ENCODE measurements at places on chromosomes 1 and 21.

DNA sequence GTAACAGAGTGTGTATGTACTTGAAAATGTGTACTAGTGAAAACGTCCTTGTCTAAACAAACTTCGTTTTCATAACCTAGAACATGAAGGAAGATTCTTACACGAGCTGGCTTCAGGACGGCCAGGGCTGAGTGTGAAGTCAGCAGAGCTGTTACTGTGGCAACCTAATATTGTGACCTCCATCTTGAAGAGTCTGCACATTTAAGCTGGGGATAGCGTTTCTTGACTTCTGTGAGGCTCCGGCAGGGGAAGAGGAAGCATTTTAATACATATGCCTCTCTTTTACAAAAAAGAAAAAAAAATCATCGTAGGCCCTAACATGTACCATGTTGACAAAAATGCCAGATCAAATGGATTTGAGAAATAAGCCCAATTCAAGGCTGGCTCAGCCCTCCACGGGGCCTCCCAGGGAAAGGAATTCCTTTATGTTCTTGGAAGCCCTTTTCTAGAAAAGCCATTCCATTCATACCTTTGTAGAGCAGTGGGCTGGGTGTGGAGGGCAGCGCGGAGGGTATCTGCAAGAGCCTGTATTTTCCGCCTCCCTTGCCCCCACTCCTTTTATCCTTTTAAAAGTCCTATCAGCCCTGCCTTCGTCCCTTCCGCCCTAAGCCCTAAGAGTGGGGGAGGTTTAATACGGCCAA is 51.1 kb downstream of the SIM2 start:
- no peak for DNase-seq

DNA sequence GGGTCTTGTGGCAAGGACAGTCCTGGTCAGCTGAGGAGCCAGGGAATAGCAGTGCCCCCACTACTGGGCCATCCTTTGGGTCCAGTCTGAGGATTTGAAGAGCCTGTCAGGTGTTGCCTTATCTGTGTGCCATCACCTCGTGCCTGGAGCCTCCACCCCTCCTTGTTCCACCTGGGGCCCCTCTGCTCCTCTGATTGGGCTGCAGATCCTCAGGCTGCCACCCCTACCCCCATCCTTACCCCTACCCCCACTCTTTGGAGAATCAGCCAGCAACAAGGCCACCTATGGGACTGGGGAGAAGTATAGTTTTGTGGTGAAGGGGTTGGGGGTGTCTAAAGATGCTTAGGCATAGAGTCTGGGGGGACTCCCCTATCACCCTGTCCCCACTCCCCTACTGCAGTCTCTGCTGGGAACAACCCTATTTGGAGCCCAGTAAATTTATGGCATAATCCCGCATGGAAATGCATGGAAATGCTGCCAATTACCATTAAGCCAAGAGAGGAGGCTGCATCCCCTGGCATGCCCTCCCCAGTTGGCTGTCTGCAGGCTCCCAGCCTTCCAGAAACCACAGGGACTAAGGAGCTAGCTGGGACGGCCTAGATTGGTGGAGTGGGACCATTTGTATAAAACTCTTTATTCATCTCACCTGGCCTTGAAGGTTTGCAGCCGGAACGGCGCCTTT is 142.7 kb upstream of the CSF3R start:
- DNase-seq: no peak

DNA sequence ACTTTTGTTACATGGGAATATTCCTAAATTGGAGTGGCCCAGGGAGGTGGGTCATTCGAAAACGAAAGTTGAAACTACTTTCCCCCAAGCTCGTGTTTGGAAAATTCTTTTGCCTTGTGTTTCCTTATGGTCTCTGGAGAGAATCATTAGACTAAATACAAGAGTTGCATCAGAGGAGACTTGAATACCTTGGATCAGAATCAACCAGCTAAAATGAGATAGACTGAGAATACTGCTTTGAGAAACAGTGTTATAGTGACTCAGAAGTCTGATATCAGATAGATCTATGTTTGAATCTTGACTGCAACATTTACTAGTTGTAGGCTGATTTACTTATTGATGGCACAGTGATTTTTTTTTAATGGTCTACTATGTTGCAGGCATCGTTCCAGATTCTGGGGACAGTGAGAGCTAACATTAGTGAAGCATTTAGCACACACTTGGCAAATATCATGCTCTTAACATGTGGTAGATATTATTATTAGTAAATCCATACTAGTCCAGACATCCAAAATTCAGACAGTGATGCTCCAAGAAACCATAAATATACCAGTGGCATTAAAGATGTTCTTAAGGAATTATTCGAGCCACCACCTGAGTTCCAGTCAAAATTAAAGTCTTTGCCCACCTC is 12.9 kb upstream of the ACTN2 start:
- peak; percentile 29 for DNase-seq

DNA sequence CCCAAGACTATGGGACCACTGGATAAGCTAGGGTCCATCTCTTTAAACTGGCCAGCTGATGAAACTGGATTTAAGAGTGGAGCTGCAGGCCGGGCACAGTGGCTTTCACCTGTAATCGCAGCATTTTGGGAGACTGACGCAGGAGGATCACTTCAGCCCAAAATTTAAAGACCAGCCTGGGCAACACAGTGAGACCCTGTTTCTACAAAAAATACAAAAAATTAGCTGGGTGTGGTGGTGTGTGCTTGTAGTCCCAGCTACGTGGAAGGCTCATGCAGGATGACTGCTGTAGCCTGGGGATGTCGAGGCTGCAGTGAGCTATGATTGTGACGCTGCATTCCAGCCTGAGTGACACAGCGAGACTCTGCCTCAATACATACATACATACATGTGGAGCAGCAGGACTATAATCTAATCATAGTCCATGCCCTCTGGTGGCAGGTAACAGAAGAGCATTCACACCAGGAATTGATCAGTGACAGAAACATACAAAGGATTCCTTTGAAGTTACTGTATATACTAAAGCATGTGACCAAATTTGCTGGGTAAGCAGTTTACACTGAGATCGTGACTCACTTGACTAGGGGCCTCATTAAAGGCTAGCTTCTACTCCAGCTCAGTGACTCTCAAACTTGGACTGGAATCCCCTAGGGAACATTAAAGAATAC is 101.5 kb upstream of the SLFNL1 start:
- DNase-seq: peak; percentile 68

GRCh38 chr1:2188336-2188735 is 6.2 kb downstream of the FAAP20 start:
- no peak for DNase-seq

GRCh38 chr1:89563957-89564604 is 39.5 kb downstream of the LRRC8B start:
- no peak for DNase-seq

DNA sequence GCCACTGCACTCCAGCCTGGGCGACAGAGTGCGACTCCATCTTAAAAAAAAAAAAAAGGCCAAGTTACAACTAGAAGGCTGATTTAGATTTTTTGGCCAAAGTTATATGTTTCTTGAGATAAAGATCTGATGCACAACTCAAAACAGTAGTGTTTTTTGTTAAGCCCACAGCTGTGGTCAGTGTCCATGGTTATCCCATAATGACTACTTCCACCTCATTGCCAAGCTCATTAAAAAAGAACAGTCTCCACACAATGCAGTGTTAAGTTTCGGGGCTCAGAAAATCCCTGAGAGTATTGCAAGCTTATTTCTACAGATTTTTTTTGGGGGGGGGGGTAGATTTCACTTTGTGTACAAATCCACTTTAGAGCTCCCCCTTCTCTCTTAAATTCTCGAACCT is 120.5 kb downstream of the RUNX1 start:
- DNase-seq: no peak

- no peak for DNase-seq
Observed at GRCh38 chr1:113247355-113247754, 143.0 kb upstream of the MAGI3 start.

DNA sequence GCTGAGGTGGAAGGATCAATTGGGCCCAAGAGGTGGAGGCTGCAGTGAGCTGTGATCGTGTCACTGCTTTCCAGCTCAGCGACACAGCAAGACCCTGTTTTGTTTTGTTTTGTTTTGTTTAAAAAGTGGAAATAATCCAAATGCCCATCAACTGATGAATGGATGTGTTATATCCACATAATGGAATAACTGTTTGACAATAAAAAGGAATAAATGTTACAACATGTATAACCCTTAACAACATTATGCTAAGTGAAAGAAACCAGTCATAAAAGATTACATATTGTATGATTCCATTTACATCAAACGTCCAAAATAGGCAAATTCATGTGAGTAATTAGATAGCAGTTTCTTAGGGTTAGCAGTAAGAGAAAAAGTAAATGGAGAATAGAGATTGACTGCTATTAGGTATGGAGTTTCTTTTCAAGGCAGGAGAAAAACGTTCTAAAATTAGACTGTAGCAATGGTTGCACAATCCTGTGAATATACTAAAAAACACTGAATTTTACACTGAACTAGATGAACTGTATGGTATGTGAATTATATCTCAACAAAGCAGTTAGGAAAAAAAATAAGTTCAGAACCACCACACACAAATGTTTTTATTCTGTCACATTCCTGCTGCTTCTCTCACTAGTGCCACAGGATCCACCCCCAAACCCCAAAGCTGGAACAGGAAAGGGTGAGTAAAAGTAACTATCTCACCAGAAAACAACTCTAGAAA is 15.7 kb downstream of the FOXJ3 start:
- no peak for DNase-seq

DNA sequence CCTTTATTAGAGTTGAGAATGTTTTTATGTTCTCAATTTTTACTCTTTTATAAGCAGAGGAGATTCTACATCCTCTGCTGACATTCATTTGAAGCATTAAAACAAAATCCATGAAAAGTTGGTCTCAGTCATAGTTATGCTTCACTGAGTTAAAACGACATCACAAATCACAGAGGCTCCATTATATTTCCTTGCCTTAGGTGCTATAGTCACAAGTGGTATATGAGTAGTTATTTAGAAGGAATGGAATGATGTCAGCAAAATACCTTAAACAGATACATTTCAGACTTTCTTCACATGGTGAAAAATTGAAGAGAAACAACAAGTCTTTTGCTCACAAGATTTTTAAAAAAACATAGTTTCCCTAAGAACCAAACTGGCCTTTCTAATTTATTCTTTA is 11.7 kb upstream of the METTL13 start:
- no peak for DNase-seq

DNA sequence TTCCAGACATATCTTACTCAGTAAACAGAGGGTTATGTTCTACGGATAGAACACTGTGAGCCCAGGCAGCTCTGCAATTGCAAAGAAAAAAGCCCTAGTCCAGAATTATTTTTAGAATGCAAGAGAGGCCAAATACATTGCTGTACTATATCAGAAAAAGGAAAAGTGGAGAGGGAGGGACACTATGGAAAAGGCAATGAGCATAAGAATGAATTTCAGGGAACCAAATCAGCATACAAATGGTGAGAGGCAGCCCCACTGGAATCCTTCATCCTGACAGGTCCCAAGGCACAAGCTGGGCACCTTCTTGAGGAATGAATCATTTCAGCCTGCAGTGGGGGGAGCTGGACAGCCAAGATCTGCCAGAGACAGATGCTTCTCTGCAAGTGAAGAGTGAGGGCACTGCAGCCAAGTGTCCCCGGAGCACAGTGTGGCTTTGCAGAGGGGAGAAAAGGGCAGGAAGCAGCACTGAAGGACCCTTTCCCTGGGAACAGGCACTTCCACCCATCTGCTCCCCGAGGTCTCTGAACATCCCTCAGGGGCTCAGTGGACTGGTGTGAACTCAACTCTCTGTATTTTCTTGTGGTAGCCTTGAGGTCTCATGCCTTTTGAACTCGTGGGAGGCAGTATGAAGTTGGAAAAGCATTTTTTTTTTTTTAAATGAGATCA is 115.6 kb downstream of the XCL2 start:
- DNase-seq: no peak

DNA sequence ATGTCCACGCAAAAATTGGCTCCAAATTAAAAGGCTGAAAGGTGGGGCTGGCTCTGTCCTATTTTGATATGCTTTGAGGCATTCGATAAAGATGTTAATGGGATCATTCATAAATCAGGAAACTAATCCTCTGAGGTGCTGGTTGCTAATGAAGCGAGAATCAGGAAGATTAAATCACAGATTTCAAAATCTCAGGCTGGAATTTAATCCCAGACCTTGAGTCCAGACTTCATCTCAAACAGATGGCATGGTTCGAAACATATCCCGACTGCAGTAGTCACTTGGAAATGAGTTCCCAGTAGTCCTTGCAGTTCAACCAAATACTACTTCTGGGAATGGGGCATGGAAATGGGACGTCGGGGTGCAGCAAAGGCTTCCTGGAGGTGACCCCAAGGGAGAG is 4.5 kb upstream of the KLF17 start:
- no peak for DNase-seq

DNA sequence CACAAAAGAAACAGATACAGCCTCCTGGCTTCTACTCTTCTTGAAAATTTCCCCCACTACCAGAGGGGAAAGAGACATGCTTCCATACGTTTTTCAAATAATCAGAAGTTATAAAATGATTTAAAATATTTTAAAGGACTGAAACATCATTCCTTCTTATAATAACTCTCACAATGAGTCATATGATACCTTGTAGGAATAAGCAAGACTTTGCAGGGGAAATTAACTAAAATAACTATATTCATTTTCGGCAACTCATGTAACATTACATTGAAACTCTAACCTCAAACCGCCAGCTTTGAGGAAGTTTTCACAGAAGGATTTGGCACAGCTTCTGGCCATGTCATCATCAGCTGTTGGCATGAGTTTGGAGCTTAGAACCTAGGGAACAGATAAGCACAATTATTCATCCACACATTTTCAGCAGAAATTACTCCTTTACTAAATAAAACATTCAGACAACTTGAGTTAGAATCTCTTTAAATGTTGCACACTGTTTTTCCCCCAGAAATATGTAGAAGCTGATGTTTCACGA is 85.9 kb downstream of the USP24 start:
- DNase-seq: peak; percentile 14

- DNase-seq: no peak
Observed at GRCh38 chr1:82273816-82274215, 473.1 kb downstream of the ADGRL2 start.

- DNase-seq: no peak
Observed at GRCh38 chr1:69256036-69256435, 311.7 kb upstream of the LRRC7 start.

GRCh38 chr1:147822292-147822691 is 61.9 kb upstream of the GJA5 start:
- DNase-seq: no peak

- DNase-seq: peak; percentile 96
Observed at GRCh38 chr1:94755675-94756074, 64.5 kb upstream of the SLC44A3 start.

GRCh38 chr21:27840262-27840661 is 873.4 kb upstream of the ADAMTS5 start:
- no peak for DNase-seq

- no peak for DNase-seq
Observed at GRCh38 chr1:66556161-66556611, 22.2 kb downstream of the SGIP1 start.

DNA sequence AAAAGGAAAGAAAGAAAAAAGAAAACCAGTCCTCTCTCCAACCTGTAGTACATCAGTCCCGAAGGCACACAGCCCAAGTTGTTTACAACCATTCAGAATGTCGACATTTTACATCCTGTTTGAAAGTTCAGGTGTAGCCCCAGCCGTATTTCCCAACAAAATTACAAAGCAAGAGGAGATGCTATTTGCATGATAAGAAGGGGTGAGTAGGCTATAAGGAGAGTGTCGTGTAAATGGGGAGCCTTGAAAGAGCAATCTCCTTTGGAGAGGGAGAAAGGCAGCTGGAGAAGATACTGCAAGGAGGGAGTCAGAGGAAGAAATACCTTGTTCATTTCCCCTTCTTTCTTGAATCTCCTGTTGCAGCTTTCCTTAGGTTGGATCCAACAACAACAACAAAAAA is 35.5 kb upstream of the DENND1B start:
- DNase-seq: no peak

GRCh38 chr1:16318555-16318954 is 33.7 kb downstream of the FBXO42 start:
- DNase-seq: no peak

- DNase-seq: peak; percentile 80
Observed at GRCh38 chr1:173269490-173270230, 62.5 kb upstream of the TNFSF4 start.
